ENCODE measurements at places on chromosomes 4 and X.

DNA sequence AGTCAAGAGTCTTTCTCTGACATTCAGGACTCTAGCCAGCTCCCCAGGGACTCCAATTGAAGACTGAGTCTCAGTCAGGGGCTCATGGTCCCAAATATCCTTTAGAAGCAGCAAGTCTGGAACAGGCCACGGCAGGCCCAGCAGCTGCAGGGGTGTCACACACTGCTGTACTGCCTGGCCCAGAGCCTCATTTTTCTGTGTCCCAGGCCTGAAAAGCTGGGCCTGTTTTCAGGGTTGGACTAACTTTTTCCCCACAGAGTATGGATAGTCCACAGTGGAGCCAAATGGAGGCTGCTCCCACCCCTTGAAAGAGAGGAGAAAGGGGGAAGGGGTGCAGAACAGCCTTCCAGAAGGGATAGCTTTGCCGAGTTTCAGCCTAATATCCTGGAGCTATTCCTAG, 146.8 kb upstream of the NALF2 start:
- DNase-seq: no peak

- no peak for DNase-seq
Measured at GRCh38 chrX:96425200-96425599, 259.4 kb upstream of the DIAPH2 start.

DNA sequence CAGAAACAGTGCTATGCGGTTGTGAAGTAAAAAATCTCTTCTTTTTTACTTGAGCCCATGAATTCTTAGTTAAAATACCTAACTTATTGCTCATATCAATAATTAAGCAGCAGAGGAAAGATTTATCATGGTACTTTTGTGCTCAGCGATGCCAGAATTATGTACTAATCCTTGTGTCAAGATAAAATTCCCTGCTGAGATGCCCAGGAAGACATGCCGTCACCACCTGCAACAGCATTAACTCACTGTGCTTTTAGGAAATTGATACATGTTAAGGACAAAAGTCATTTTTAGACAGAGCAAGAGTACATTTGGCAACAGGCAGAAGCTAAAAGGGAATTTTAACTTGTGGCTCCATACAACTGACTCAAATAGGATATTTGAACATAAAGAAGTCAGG, 138.9 kb downstream of the NPNT start:
- peak; percentile 49 for DNase-seq

DNA sequence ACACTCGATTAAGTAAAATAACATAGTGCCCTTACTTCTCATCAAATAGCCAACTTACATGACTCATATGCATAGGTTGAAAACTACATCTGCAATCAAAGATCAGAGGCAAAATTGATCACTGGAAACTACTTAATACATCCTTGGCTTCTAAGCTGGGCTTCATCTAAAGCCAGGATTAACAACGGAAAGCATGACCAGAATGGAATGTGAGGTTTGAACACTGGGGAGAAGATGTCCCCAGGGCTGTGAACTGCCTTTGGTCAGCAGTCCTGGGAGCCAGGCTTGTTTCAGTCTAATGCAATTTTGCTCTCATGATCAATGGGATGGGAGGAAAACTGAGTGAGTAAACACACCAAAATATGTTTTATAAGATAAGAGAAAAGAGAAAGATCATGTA, 192.5 kb upstream of the TTC29 start:
- DNase-seq: no peak

GRCh38 chr4:183658362-183659028, 490 bp downstream of the RWDD4 start:
- no peak for DNase-seq

- no peak for DNase-seq
Measured at GRCh38 chr4:20403846-20404245, 152.1 kb downstream of the SLIT2 start.

GRCh38 chrX:69388526-69388925, 115.6 kb upstream of the NALF2 start:
- DNase-seq: no peak

- no peak for DNase-seq
Measured at GRCh38 chr4:152014280-152014679, 253.5 kb upstream of the GATB start.

DNA sequence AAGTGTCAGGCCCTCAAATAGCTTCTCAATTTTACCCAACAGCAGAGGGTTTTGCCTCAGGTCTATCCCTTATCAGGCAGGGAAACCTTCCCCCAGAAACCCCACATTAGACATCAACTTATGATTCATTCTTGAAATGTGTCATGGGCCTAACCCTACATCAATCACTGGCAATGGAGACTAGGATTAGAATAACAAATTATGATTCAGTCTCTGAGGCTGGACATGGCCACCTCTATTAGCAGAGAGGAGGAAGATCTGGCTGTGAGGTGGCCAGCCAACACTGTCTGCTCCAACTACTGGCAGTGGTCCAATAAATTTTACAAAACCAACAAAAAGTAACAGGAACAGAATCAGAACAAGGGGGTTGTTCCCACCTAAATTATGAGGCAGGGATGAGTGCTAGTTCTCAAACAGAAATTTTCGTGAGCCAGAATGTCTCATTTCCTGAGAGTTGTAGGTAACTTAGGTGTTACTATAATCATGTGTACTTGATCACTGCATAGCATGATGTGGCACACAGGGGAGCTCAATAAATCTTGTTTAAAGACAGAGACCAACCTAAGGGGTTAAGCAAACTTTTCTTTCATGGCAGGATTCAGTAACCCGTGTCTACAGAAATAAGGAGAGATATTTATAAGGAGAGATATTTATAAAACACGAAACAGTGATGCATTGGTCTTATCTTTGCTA, 126.8 kb downstream of the NFKB1 start:
- DNase-seq: peak; percentile 94

GRCh38 chr4:141543176-141543575, 93.2 kb upstream of the IL15 start:
- DNase-seq: no peak

DNA sequence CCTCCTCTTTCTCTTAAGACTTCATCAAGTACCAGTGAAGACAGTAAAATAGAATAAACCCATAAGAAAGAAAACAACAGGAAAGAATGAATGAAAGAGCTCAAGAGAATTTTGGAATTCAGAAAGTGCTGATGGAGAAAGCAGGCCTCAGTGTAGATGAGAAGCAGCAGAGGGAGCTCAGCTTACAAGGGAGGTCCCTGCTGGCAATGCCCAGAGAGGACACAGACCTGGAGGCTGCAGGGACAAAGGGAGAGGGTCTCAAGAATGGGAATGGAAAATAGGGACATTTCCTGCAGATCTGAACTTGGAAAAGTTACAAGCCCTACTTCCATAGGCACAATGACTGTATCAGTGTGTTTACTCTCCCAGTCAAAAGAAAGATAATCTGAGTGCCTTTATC, 64.5 kb upstream of the MAGEA10 start:
- no peak for DNase-seq

DNA sequence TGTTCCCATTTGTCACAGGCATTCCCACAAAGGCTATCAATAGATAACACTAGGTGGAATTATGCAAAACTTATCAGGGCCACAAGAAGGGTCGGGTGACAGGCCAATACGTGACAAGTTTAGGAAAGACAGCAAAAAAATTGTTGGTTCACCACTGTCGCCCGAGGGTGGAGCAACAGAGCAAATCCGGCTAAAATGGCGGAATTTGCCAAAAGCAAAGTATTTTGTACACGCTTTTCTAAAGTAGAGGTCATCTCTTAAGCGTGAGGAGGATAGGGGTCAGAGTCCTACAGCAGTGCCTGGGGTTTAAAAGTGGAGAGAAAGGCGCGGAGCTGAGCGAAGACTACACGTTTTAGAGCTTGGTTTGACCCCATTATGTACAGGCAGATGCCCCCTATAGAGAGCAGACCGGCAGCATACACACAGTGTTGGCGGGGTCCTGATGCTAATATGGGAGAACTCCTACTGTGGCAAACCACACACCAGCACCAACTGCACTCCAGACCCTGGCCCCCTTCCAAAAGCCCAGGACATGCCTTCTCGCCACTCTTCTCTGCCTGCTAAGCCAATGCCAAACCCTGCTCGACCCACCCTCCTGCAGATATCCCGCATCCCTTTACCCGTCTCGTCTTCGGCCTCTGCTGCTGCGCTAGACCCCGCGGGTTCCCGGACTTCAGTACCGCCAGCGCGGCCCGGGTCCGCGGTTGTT, 733 bp downstream of the CCNA2 start:
- DNase-seq: no peak

- no peak for DNase-seq
Measured at GRCh38 chr4:174420316-174420715, 102.0 kb downstream of the HPGD start.

DNA sequence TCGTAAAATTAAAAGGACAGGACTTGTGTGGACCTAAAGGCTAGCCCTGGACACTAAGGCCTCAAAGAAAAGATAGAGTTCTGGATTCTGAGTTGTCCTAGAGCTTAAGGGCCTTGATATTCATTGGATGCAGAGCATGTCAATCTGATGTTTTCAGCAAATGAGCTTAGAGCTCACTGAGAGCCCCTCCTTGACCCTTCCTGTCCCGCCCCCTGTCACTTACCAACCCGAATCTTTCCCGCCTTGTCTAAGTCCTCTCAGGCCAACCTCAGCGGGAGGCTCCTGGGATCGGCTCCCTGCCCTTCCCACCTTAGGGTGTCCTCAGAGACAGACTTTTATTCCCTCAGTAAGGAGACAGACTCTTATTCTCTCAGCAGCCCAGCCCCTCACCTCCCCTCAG, at the start of gene CT47C1:
Gene CT47C1, plus strand, starts transcription at position 250 of the 400 bp plus-strand sequence. CDS start 233 bp downstream, outside the sequence.
- DNase-seq: no peak

GRCh38 chrX:71532078-71532752, 689 bp upstream of the OGT start:
- peak; percentile 73 for DNase-seq

DNA sequence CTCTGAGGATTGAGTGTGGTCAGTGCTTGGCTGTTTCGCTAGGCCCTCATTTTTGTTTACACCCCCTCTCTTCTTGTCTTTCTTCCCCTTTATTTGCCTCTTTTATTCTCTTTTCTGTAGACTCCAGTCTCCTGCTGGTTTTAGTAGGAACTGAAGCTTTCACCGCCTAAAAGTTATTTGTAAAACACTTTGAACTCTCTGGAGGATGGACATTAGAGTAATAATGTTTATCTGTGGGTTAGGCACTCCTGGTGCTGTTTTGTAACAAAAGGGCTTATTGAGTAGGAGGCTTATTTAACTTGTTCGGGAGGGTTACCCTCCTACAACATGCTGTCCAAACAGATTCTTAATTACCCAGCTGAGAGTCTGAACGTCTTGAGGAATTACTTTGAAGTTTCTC, 1.6 kb upstream of the ARHGAP10 start:
- no peak for DNase-seq

- no peak for DNase-seq
Measured at GRCh38 chr4:182062458-182062857, 180.7 kb upstream of the TENM3 start.

- DNase-seq: peak; percentile 43
Measured at GRCh38 chr4:110865611-110866259, 242.9 kb upstream of the PITX2 start.

DNA sequence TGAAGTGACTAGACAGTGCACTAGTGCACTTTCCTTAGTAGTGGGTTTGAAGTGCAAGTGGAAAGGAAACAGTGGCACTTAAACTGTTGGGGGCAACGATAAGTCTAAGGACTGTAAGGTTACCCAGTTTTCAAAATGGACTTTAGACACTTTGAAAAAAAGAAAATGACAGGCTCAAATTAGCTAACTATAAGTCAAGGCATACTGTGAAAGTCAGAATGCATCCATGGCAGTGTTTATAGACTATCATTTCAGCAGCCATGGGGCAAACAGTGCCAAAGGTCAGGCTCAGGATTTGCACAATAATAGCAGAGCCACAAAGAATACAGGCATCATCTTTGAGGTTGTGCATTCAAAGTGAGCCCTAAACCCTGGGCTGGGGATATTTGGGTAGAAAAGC, 104.4 kb downstream of the CXCL13 start:
- DNase-seq: no peak

- DNase-seq: no peak
Measured at GRCh38 chrX:1885116-1885515, 270.3 kb downstream of the ASMT start.

GRCh38 chrX:131729295-131729694, 185.4 kb downstream of the OR13H1 start:
- DNase-seq: no peak

GRCh38 chr4:177266506-177266905, 43.2 kb upstream of the NEIL3 start:
- no peak for DNase-seq

- no peak for DNase-seq
Measured at GRCh38 chr4:963276-964225, 9.8 kb downstream of the DGKQ start.

DNA sequence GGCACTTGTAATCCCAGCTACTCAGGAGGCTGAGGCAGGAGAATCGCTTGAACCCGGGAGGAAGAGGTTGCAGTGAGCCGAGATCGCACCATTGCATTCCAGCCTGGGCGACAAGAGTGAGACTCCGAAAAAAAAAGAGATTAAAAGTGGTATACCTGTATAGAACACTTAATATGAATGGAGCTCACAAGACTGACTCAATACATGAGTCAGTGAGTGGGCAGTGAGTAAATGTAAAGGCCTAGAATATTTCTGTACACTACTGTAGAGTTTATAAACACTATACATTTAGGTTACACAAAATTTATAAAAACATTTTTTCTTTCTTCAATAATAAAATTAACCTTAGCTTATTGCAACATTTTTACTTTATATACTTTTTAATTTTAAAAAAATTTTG, 93.8 kb downstream of the CENPC start:
- peak; percentile 15 for DNase-seq

GRCh38 chrX:10797466-10797865, 177.1 kb upstream of the MID1 start:
- no peak for DNase-seq

DNA sequence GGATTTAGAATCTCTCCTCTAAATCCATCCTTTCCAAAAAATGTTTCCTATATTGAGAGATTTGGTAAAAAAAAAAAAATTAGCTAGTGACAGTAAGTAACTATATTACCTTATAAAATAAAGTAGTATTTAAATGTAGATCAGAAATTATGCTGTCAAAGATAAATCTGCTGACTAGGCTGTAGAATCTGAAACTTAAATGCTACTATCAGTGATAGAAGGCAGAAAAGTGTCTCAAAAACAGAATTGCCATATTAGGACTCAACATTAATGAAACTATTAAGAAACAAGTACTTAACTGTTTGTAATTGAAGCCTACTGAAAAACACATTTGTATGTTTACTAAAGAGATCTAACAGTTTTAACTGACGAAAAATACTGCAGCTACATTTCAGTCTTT, 8.3 kb downstream of the TAF9B start:
- DNase-seq: no peak

DNA sequence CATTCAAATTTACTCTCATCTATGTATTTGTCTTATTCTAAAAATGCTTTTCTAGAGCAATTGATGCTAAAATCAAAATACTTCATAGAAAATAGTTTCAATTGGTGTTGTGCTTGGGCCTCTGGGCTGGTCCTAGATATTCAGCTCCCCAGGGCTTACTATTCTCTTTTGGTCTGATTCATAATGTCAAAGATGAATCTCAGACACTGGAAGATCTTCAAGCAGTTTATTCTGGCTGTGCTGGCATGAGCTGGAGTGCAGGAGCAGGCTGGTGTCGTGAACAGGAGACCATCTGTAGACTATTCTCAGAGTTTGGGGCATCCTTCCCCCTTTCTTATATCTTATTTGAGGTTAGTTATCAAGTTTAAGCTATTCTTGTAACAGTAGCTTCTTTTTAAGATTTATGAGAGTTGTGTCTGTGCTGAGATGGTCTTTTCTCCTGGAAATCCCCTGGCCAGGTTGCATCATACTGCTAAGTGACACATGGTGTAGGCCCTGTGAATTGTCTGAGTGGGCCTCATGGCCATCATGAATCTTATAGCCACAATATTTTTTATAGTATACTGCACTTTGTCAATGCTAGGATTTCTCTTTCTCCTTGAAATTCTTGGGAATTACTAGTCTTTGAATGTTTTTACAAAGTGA, 1624.0 kb upstream of the IGFBP7 start:
- no peak for DNase-seq

- peak; percentile 83 for DNase-seq
Measured at GRCh38 chr4:87093443-87094123, 126.8 kb downstream of the KLHL8 start.

Measured in RCC 7860 (cell line).